ENCODE measurements at places on chromosomes 3 and 15. TPM values are rescaled to one million over a fixed set of nuclear protein-coding genes. Genes with fewer than 3 reads are reported as not detected.

Gene CDCP1
- total RNA-seq: 87.6 TPM

Gene RAB27A
- 9.1 TPM for total RNA-seq

Gene ZNF502
- total RNA-seq: 3.9 TPM

Gene CCDC39
- not detected for total RNA-seq

Gene GOLGA8S
- total RNA-seq: 0.10 TPM

Gene HDDC3
- 11.8 TPM for total RNA-seq

Gene MYNN
- total RNA-seq: 20.1 TPM

Gene CPNE4
- not detected for total RNA-seq

Gene TPRG1
- 0.52 TPM for total RNA-seq

Gene GOLGA8T
- 0.17 TPM for total RNA-seq

Gene C15orf62
- total RNA-seq: not detected

Gene CSPG5
- 0.26 TPM for total RNA-seq
